Bronchial epithelial cell (primary cell): ENCODE measurements at places on chromosomes 4 and X.

DNA sequence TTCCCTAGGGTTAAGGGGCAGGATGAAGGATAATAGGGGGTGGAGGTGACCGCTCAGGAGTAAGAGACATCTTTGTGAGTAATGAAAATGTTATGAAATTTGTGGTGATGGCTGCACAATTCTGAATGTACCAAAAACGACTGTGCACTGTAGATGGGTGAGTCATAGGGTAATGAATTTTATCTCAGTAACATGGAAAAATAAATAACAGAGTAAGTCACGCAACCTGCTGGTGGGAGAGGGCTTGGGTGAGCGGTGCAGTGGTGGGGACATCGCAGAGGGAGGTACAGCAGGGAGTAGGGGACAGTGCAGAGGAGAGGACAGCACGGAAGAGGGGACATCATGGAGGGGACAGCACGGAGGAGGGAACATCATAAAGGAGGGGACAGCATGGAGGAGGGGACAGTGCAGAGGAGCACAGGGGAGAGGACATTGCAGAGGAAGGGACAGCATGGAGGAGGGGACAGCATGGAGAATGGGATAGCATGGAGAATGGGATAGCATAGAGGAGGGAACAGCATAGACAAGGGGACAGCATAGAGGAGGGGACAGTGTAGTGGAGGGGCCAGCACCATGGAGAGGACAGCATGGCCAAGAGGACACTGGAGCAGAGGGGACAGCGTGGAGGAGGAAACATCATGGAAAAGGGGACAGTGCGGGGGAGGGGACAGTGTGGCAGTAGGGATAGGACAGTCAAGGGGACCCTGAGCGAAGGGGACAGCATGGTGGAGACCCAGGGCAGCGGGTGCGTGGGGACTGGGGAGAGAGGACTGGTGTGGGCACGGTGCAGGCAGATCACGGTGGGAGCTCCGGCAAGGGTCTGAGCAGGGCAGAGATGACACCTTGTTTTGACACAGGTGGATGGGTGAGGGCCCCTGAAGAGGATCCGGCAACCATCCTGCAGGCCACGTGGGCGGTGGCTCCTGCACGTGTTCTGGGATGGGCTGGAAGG lies 68.5 kb upstream of the MXD4 start:
- DNase-seq: peak; percentile 86

DNA sequence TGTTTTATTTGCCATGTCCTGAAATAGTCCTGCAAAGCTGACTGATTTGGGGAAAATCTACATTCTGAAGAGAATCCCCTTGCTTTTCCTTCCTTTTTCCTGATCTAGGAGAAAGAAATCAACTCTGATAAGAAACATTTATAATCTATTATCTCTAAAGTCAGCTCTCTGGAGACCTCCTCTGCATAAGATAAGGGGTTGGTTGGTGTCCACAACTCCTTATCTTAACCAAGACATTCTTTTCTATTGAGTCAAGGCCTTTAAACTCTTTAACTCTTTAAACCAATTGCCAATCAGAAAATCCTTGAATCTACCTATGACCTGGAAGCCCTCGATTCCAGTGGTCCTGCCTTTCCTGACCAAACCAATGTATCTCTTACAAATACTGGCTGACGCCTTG lies 373.6 kb upstream of the RASGEF1B start:
- no peak for DNase-seq

- DNase-seq: peak; percentile 5
Observed at GRCh38 chrX:123728016-123728415, 4.8 kb downstream of the THOC2 start.

DNA sequence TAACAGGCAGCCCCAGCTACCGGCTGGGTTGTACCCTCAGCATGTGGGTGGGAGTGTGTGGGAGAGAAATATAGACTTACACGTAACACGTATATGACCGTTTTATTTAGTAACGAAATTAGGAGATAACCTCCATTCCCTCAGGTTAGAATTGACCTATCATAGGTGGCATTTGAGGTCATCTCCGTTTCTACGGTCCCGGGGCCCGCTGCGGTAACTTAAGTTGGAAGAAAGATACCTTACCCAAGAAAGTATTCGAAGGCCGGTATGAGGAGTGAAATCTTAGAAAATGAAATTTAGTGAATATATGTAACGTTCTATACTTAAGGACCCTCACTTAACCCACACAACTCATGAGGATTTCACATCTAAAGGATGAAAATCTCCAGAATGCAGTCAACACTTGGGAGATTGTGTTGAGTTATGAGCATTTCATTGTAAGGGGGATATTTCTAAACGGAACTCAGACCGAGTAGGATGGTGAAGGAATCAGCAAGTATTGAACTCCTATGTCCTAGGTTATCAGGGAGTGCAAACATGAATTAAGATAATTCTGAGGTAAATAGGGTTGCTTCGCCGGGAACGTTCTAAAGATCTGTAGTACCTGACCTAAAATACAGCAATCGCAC lies 891 bp downstream of the CISD2 start:
- DNase-seq: no peak

GRCh38 chr4:38455092-38455862 lies 208.7 kb upstream of the KLF3 start:
- no peak for DNase-seq

DNA sequence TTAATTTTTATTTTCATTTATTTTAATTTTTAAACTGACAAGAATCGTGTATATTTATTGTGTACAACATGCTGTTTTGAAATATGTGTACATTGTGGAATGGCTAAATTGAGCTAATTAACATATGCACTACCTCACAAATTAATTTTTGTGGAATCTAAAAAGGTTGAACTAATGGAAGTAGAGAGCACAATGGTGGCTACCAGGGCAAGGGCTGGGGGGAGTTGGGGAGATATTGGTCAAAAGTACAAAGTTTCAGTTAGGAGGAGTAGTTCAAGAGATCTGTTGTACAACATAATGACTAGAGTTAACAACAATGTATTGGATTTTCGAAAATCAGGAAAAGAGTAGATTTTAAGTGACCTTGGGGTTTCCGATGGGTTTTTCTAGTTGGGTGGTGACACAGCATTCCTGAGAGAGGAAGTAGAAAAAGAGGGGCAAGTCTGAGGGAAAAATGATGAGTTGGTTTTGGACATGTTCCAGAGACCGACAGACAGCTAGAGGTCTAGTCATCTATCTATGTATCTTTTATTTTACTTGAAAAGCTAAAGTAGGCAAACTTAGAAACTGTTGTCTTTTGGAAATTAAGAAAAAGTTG lies 23.2 kb downstream of the APOO start:
- DNase-seq: peak; percentile 23

DNA sequence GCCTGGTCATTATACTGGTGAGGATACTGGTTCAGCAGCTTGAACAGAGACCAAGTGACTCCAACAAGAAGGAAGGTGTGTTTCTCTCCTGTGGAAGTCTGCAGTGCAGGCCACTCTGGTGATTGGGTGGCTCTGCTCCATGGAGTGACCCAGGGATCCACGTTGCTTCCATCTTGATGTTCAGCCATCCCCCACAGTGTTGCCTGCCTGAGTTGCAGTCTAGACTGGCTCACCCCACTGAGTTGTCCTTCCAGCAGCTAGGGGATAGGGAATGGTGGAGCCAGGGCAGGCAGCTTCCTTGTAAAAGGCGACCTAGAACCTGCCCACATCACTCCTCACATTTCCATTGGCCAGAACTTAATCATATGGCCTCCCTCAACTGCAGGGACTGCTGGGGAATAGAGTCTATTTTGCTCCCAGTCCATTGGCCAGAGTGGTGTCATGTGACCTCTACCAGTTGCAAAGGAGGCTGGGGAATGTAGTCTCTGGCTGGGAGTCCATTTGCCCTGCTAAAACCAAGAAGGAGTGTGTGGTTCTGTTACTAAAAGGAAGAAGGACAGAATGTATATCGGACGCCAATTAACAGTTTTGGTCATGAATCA lies 8.0 kb downstream of the MAN2B2 start:
- DNase-seq: peak; percentile 33

DNA sequence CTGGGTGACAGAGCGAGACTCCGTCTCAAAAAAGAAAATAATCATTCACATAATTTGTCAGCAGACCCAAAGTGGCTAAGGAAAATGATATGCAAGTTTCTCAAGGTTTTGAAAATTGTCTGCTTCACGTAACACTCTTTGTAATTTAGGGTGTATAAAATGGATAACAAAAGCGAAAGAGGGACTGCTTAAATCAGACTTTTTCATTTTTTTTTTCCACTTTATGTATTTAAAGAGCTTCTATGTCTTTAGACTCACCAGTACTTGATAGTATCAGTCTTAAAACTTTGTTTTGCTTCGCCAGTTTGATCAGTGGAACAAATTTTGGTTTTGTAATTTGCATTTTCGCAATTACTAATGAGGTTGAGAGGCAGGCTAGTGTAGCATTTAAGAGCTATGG lies 34.6 kb downstream of the USP9X start:
- DNase-seq: no peak

GRCh38 chr4:156734965-156735895 lies 236.4 kb downstream of the PDGFC start:
- peak; percentile 59 for DNase-seq
